ENCODE measurements at places on chromosomes 7 and 10.
A peak's percentile ranks its signal among the peaks of the same experiment; 100 is the strongest.

GRCh38 chr7:30240106-30240800 lies 44.1 kb upstream of the ZNRF2 start:
- DNase-seq = no peak

- no peak for DNase-seq
These were observed 3.7 kb upstream of the MYO1G start for GRCh38 chr7:44982535-44982923.

- peak; percentile 97 for DNase-seq
These were observed 208.4 kb downstream of the TPST1 start for GRCh38 chr7:66413379-66414114.

GRCh38 chr7:25844102-25844870 lies 307.7 kb upstream of the NFE2L3 start:
- DNase-seq = no peak

GRCh38 chr7:14021069-14021468 lies 31.6 kb upstream of the ETV1 start:
- DNase-seq = no peak

DNA sequence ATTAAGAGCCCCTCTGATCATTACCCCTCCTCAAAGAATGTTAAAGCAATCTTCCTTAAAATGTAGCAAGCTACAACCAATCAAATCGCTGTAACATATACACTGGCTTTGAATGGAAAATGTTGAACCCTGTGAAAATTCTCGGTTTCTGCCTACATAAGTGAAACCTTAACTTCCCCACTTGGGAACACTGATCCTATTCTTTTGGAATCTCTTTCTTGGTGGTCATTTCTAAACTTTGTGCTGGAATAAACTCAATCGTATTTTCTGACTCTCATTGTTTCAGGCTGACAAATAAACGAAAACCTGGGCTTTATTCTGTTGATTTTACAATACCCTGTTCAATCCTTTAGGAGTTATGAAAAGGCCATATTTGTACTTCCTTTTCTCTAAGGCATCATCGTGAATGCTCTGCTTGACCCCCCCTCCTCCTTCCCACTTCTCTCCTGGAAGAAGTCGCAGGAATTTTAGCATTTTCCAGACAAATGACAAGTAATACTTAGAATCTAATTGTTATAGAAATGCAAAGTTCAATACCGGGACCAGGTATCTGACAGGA lies 155.1 kb upstream of the FAM13C start:
- DNase-seq = no peak

DNA sequence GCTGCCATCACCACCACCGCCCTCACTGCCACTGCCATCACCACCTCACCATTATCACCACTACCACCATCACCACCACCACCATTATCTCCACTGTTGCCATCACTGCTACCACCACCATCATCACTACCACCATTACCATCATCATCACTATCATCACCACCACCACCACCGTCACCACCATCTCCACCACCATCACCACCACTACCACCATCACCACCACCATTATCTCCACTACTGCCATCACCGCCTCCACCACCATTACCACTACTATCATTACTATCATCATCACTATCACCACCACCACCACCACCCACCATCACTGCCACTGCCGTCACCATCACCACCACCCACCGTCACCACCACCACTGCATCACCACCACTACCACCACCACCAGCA lies 9.9 kb upstream of the COL13A1 start:
- no peak for DNase-seq

GRCh38 chr7:69738396-69738951 lies 140.2 kb downstream of the AUTS2 start:
- DNase-seq = no peak

DNA sequence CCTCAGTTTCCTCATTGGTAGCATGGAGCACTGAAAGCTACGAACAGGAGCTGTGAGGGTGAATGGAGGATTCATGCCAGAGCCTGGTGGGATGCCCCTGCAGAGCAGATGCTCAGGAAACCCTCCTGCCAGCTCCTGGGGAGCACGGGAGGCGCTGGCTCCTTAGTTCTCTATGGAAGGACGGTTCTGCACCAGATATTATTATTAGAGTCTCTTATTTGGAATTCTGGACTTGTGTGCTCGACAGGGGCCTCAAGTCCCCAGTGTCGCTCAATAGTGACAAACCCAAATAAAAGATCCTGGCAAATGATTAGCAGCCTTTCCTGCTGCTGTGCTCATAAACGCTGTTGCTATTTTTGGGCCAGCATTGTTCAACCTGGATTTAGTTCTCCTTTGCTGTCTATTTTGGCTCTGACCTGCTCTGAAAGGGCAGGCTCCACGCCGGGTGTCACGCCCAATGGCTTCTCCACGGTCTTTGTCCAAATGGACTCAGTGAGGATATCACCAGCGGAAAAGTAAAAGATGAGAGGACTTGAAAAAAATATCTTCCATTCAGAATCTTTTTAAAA lies 23.0 kb upstream of the KLF6 start:
- DNase-seq = no peak

Data from A549 (cell line).